Stimulated activated CD8-positive, alpha-beta memory T cell treated with anti-CD3 and anti-CD28 coated beads, Interleukin-4, amount 100 ng/mL, for 1 hour (primary cell): ENCODE measurements at places on chromosomes 7 and 10.
A peak's percentile ranks its signal among the peaks of the same experiment; 100 is the strongest.

DNA sequence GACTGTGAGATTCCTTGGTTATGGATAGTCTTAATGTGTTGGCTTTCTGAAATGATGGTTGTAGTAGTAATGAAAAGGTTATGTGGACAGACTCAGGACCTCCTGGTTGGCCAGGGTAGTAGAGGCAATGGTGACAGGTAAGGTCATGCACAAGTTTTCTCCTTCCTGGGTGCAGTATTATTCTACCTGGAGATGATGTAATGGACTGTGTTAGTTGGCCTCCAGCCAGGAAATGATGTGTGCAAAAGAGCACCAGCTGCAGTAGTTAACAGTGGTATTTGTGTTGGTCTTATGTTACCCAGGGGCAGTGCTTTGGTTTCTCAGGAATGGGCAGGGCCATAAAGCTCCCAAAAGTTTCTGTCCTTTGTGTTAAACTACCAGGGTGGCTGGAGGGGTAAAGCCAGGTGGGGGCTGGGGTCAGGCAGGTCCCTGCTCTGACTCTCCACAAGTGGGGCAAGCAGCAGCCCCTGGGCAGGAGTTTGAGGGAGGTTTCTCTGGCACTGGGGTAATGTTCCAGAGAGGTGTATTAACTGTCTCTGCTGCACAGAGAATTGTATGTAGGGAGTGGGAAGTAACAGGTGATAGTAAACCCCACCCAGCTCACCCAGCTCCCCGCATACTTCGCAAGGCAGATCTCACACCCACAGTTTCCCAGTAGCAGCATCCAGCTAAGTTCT is 36.3 kb downstream of the GPR22 start:
- DNase-seq: no peak

DNA sequence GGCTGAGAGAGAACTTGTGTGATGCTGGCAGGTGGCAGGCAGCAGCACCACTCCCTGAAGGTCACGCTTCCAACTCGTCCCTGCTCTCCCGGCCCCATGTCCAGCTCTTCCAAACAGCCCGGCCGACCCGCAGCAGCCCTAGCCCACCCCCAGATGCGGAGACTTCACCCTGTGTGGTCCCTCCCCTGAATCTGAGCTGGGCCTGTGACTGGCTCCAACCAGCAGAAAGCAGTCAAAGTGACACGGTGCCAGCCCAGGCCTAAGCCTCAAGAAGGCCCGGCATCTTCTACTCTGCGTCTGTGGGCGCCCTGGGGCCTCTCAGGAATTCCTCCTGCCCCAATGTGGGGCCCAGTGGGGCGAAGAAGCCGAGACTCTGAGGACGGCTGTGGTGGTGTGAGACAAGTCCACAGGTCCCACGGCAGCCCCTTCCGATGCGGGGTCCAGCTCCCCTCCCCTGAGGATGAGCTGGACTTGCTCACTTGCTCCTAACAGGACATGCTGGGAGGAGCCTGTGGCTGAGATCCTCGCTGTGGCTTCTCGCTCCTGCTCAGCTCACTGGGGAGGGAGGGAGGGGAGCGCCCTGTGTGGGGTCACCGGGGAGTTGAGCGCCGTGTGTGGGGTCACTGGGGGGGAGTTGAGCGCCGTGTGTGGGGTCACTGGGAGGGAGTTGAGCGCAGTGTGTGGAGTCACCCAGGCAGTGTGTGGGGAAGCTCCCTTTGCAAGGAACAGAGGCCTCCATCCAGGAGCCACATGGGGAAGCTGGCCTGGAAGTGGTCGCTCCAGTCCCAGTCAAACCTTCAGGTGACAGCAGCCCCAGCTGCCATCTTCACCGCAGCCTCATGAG is 9.5 kb downstream of the STK32C start:
- DNase-seq: no peak

DNA sequence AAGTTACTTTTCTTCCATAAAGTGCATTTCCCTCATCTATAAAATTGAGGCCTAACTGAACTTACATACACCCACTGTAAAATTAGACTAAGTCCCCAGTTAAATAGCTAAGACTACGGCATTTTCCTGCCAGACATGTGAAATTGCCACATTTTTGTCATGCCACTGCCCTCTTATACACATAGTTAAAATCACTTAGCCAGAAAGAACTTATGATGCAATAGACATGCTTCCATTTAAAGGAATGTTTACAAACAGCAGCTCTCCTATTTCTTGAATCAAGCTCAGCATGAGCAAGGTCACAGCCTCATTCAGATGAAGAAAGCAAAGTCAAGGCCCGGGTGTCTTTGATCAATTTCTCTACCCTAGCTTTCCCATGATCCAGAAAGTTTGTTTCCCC is 175.7 kb downstream of the LRRN3 start:
- DNase-seq: no peak

DNA sequence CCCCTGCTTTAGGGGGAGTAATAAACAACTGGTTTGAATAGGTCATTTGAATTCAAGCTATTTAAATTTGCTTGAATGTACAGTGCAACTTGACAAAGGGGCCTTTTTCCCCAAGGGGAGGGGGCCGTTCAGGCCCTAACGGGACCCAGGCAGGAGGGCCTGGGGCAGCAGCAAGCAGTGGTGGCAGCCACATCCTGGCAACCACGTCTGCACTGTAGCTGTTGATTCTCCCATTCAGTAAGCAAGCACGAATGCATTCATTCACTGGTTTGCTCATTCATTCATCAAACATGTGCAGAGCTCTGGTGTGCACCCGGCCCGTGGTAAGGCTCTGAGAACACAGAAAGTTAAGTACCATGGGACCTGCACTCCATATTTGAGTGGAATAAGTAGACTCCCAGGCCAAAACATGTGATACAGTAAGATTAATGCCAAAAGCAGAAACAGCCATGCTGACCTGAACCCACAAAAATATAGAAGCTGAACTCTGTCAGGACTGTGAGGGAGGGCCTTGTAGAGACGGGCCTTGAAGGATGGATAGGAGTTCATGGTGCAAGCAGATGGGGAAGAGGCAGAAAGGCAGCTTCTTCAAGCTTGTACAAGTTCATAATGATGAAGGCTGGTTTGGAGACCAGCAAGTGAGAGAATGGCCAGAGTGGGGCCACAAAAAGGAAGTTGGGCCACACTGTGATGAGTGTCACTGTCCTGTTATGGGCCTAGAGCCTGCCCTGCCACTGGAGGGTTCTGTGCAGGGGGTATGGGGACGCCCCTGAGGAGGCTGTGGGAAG is 29.3 kb upstream of the C10orf53 start:
- DNase-seq: no peak

DNA sequence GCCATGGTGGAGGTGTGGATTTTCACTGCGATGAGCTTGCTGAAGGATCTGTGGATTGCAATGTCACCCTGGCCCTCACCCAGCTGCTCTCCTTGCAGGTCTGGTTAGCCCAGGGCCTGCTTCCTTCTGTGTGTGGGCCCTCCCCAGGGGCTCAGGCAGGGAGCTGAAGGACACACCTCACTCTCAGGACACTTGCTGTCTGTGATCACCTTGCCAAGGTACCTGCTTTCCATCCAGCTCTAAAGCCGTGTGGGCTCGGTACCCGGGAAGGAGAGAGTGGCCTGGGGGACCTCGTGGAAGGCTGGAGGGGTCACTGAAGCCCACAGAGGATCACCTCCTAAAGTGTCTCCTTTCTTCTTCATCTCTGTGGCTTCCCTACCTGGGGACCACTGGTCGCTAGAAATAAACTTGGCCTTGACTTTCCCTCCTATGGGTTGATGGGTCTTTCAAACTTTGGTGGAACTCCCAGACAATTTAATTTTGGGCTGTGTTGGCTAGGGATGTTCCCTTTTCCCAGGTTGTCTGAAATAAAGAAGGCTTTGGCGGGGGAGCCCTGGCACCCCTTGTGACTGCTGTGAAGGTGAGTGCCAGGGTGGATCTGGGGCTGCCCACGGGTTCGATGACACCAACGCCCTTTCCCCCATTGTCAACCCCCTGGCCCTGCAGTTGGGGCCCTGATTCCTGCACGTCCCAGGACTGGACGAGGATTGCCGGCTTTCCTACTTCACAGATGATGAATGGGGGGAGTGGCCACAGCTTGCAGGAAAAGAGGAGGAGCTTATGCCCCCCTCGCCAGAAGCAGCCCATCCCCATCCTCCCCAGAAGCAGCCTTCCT is 331.0 kb downstream of the ADARB2 start:
- no peak for DNase-seq

DNA sequence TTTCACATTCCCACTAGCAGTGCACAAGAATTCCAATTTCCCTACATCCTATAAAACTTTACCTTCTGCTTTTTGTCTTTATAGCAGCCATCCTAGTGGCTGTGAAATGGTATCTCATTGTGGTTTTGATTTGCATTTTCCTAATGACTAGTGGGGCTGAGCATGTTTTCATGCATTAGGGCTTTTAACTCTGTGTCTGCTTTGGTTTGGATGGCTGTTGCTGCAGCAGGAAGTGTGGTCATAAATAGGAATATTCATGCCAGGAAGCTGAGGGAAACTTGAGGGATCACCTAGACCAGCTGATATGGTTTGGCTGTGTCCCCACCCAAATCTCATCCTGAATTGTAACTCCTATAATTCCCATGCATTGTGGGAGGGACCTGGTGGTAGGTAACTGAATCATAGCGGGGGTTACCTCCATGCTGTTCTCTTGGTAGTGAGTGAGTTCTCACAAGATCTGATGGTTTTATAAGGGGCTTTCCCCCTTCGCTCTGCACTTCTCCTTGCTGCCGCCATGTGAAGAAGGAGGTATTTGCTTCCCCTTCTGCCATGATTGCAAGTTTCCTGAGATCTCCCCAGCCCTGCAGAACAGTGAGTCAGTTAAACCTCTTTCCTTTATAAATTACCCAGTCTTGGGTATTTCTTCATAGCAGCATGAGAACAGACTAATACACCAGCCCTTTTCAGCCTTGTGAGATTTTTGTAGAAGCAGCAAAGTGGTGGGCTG is 181.8 kb upstream of the PITRM1 start:
- no peak for DNase-seq

- no peak for DNase-seq
Observed at GRCh38 chr7:82029236-82029913, 259.5 kb upstream of the HGF start.

- DNase-seq: no peak
Observed at GRCh38 chr10:30853066-30853465, 178.6 kb downstream of the ZNF438 start.

GRCh38 chr7:39164887-39165286 is 187.2 kb downstream of the POU6F2 start:
- no peak for DNase-seq

- no peak for DNase-seq
Observed at GRCh38 chr7:16526742-16527540, at the start of gene LRRC72. LRRC72 (plus strand) TSS chr7:16526825; CDS start chr7:16526953, 128 bp downstream.

GRCh38 chr7:149188637-149189259 is 6.6 kb upstream of the ZNF282 start:
- DNase-seq: no peak

- peak; percentile 66 for DNase-seq
Observed at GRCh38 chr10:71812016-71812912, 38.8 kb downstream of the PSAP start.
